HS-27A (cell line): ENCODE measurements at places on chromosomes 4 and X.

DNA sequence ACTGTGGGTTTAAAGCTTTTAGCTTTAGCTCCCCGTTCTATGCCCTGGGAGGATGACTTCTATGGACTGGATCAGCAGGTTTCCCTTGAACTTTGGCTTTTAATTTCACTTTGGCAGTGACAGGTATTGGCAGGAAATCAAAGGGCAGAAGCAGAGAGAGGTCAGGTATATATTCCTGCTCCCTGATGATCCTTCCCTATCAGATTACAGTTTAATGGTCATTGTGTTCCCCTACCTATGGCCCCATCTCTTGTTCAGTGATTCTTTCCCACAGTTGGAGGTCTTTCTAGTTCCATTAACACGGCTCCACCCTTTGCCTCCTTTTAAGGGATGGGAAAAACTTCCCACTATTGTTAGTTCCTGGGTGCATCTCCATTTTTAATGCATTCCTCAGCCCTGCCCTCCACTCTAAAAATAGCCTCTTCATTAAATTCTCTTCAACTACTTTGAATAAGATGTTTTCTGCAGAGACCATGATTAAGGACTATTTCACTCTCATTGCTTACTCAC, 107.8 kb upstream of the TMEM47 start:
- no peak for DNase-seq

DNA sequence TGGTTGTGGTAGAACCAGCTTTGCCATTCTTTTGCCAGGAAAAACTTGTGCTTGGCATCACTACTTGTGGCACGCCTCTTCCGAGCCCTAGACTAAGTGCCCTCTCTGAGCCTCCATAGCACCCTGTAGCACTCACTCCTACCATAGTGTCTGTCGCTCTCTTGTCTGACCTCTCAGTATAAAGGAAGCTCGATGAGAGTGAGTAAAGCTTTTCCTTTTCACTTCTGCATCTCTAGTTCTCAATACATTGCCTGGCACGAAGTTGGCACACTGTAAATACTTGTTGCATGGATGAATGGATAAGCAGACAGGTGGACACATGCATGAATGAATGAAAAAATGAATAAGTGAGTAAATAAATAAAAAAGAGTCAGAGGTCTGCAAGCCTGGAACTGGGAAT, 48.3 kb downstream of the TLR10 start:
- no peak for DNase-seq

GRCh38 chr4:98572697-98573096, 85.7 kb downstream of the TSPAN5 start:
- no peak for DNase-seq

DNA sequence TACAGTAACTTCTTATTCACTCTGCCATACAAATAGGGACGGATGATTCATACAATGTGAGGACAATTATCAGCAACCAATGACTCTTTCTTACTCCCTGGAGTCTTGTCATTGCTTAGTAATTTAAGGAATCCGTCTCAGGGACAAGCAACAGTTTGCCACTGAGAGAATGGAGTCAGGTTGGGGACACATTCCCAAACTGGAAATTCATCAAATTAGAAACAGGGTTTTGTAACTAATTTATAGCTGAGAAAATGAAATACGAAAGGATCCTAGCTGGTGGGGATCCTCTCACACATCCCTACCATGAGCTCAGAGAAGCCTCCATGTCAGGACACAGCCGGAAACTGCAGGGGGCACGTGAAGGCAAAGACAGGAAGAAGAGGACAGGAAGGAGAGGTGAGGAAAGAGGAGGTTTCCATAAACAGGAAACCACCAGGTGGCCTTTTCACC, 50.4 kb upstream of the KDR start:
- DNase-seq, result peak; percentile 67

GRCh38 chrX:16028576-16028975, 94.8 kb upstream of the GRPR start:
- DNase-seq, result no peak

- DNase-seq, result no peak
Observed at GRCh38 chr4:112119353-112119783, 25.9 kb upstream of the FAM241A start.

- DNase-seq, result peak; percentile 8
Observed at GRCh38 chrX:131621650-131622049, 77.8 kb downstream of the OR13H1 start.

DNA sequence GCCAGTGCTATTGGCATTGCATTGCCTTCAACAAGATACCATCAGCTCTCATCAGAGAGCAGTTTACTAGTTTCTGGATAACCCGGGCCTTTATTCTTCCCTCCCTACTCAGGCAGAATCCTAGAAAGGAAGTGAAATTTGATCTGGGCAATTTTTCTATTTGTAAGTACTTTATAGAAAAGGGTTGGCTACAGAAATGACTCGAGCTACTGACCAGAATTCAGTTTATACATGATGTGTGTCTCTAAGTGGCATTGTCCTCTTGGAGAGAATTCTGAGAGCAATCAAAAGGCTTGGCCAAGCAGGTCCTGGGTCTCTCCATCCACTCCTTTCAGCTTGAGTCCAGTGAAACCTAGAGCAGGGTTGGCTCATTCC, 192.7 kb upstream of the LEF1 start:
- no peak for DNase-seq

GRCh38 chr4:4182835-4183568, 43.7 kb downstream of the OTOP1 start:
- DNase-seq, result no peak

- DNase-seq, result no peak
Observed at GRCh38 chr4:104444685-104445084, 50.0 kb downstream of the CXXC4 start.

GRCh38 chrX:109862433-109862832, 129.4 kb upstream of the ACSL4 start:
- no peak for DNase-seq

DNA sequence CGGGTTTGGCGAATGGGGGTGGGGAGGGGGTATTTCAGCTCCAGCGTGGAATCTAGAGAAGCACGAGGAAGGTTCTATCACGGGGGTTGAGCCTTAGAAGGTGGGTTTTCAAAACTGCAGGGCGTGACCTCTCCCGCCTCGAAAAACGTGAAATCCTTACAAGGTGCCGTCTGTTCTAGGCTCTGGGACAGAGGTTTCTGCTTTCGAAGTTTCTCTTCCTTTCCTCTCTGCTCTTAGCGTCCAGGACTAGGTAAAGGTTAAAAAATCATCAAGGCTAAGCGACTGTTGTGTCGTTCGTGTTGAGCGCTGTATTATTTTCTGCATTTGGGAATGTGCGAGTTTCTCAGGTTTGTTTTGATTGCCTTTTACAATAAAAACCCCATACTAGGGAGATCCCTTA, 1.1 kb downstream of the FHL1 start:
- no peak for DNase-seq

- no peak for DNase-seq
Observed at GRCh38 chr4:143641361-143641760, 59.1 kb downstream of the FREM3 start.

DNA sequence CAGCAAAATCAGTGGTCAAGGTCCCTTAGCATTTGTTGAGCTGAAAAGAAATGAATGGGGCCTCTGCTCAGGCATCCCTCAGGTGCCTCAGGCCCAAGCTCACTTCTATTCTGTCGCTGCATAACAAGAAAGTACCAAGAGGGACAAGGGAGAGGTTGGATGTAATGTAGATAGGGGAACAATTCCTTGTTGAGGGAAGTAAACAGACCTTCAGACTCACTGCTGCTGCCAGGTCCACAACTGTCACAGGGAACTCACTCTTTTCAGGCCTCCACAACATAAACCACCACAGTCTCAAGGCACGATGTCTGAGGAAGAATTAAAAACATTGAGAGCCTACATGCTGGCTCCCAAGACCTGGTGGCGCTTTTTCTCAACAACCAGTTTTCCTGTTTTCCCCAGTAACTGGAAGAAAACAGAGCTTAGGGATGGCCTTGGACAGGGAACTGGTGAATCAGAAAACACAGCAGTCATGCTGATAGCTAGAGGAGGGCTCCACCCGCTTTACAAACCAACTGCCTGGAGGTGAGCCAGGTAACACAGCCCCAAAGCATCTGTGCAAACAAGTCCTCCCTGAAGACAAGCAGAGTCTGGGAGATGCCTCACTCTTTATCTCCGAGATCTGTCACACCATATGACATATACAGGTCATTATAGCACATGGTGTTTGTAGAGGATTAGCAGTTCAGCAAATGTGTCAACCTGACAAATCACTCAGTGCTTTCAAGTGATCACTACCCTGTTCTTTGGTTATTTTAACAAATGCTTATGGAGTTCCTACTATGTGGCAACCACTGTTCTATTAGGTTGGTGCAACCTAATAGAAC, 14.3 kb upstream of the AWAT1 start:
- DNase-seq, result no peak

GRCh38 chr4:56134266-56134665, 185.5 kb downstream of the CEP135 start:
- no peak for DNase-seq
